ENCODE measurements at places on chromosomes 11 and 22.
A peak's percentile ranks its signal among the peaks of the same experiment; 100 is the strongest.

GRCh38 chr22:45877651-45878050, 99.3 kb downstream of the WNT7B start:
- DNase-seq: no peak

- no peak for DNase-seq
Observed at GRCh38 chr22:41036924-41037323, 55.5 kb upstream of the EP300 start.

DNA sequence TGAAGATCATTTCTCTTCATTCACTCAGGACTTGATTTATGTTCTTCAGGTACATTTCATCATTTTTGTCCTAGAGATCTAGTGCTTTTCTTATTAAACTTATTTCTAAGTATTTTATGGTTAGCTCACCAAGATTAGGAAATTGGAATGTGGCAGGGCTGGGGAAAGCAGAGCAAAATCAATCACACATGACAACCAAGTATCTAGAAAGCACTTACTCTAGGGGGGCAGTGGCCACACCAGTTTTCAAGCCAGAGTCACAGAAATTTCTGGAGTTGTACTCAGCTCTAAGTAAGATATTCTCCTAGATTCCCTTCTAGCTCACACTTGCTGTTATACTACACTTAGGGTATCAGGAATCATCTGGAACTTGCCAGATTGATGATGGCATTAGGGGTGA, 33.3 kb upstream of the MYEOV start:
- no peak for DNase-seq

- DNase-seq: no peak
Observed at GRCh38 chr22:33654173-33654895, 265.9 kb downstream of the LARGE1 start.

- peak; percentile 28 for DNase-seq
Observed at GRCh38 chr11:32297611-32298011, 137.7 kb downstream of the WT1 start.
